ENCODE measurements at places on chromosomes 5 and 9.

- DNase-seq, result no peak
Measured at GRCh38 chr5:41143131-41143901, 70.0 kb downstream of the C6 start.

- DNase-seq, result no peak
Measured at GRCh38 chr9:99335280-99335679, 113.2 kb downstream of the SEC61B start.

DNA sequence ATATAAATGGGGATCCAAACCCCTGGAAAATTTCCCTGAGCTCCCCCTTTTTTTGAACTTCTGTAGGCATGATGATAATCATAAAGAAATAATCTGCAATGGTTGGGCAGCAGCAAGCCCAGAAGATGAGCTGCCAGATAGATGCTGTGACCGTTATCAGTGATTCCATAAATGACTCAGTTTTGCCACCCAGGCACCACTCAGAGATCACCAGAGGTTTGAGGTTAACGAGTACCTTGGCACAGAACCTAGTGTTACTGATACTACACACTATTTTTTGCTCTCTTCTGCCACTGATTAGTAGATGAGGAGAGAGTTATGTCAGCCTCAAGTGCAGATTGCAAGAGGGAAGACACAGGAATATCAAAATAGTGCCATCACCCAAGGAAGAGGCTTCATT, 199.3 kb upstream of the PTGER4 start:
- DNase-seq, result no peak

DNA sequence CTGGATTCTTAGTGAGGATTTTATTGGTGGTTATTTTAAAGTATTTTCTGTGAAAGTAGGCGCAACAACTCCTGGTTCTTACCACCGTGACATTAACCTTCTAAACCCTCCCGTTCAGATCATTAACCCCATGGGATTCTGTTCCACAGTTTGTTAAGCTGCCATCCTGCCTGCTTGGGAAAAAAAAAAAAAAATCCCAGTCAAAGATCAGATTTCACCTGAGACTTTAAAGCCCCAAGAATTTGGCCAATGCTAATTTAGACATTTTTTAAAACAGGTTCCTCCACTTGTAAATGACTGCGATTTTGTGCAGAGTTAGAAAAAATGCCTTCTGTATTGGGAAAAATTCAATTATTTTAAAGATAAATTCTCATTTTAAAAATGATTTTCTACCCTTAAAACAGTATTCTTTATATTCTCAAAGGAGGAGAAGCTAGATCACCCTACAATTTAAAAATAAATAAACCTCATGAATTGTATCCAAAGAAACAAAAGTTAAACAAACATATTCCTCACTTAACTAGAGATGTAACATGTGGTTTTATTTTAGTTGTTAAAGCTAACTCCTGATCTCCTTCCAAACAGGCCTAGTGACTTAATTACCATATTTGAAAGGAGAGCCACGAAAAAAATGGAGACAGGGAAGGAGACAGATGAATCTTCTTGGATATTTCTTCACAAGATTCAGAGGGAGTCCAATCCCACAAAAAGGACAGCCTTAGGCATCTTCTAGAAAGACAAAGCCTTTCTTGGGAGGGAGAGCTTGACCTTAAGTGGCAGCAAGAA, 93.1 kb upstream of the IFNK start:
- no peak for DNase-seq

GRCh38 chr9:4519604-4520003, 29.3 kb downstream of the SLC1A1 start:
- DNase-seq, result no peak

GRCh38 chr5:146467760-146468159, 20.6 kb downstream of the TCERG1 start:
- DNase-seq, result no peak

DNA sequence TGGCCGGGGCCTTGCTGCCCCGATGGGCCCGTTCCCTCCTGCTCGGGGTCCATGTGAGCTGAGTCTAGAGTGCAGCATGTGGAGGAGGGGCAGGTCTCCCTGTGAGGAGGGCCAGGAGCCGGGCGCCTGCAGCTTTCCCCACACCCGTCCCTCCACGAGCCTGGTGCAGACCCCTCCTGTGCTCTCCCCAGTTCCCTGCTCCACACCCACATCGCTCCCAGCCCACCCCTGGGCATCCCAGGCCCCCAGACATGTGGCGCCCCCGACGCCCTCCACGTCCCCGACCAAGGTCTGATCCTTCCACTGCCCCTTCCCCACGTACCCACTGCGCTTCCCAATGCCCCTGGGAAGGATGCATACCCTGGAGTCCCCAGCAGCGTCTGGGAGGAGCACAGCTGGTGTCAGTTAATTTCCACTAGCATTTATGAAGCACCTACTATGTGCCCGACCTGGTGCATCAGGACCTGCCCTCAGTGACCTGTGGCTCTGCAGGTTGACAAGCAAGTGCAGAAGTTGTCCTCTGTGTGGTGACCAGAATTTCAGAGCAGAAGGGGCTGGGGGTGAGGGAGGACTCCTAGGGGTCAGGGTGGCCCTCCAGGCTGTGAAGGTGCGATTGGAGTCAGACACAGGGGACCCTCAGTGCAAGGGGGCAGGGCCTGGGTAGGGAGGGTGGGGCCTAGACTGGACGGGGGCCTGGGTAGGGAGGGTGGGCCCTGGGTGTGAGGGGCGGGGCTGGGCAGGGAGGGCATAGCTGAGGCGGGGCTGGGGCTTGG, 10.8 kb upstream of the SLC6A18 start:
- DNase-seq, result no peak

GRCh38 chr5:69049151-69049550, 44.7 kb upstream of the SLC30A5 start:
- DNase-seq, result no peak

GRCh38 chr5:137581776-137582175, 82.7 kb upstream of the SPOCK1 start:
- no peak for DNase-seq

DNA sequence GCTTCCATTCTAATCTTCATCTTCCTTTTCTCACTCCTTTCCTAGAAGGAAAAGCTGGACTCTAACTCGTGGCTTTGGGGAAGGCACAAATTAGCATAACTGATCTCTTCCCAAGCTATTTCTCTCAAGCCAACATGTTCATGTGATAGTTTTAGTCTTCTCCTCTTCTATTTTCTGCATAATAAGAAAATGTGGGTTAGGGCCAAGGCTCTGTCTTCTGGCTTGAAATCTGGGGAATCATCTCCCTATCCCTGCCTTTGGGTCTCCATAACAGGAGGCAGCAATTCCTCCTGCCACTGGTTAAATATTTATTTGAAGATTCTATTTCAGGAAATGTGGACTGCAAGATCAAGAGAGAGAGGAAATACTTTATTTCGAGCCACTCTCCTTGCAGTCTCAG, 1669.6 kb downstream of the MAT2B start:
- no peak for DNase-seq

DNA sequence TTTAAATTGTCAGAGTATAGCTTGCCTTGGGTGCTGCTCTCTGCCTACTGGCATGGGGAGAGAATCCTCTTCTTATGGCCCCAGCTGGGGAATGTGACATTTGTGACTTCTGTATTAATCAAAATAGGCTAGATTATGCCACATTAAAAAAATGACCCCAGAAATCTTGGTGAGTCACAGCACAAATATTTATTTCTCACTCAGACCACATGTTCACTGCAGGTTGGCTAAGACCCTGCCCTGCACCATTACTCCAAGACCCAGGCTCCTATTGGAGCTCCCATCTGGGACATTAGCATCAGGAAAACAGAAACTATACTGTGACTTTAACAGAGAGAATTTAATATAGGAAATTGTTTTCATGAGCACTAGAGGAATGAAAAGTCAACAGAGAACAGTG, 16.6 kb upstream of the WHRN start:
- DNase-seq, result no peak

DNA sequence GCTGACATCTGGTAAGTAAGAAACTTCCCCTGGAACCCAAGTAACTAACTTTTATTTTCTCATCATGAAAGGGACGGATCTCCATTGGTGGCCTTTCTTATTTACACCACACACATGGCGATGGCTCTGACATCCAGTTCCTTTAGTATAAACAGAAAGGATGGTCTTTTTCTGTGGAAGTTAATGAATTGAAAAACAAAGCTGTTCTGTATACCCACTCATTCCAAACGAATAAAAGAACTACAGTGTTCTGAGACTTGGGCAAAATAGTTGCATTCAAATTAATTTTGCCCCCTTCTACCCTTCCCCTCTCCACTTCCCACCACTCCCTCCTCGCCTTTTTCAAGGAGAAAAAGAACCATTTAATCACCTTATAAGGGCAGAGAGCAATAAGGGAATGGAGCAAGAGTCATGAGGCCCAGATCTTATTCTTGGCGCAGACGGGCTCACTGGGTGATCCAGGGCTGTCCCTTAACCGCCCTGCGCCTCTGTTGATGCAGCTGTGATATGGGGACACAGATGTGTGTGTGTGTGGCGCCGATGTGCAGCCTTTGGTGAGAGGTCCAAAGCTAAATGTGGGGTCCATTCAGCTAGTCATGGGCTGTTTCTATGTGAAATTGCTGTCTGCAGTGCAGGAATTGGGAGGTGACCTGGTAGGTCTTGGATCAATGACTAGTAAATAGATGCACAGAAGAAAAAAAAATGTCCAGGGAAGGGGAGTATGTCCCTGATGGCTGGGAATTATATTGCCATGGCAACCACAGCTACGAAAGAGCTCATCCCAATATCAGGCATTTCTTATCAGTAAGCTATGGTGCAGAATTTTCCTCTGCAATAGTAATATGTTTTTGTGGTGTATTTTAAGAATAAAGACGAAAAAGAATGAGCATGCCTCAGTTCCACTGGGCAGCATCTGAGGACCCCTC, 141.5 kb upstream of the ERCC6L2 start:
- DNase-seq, result no peak

DNA sequence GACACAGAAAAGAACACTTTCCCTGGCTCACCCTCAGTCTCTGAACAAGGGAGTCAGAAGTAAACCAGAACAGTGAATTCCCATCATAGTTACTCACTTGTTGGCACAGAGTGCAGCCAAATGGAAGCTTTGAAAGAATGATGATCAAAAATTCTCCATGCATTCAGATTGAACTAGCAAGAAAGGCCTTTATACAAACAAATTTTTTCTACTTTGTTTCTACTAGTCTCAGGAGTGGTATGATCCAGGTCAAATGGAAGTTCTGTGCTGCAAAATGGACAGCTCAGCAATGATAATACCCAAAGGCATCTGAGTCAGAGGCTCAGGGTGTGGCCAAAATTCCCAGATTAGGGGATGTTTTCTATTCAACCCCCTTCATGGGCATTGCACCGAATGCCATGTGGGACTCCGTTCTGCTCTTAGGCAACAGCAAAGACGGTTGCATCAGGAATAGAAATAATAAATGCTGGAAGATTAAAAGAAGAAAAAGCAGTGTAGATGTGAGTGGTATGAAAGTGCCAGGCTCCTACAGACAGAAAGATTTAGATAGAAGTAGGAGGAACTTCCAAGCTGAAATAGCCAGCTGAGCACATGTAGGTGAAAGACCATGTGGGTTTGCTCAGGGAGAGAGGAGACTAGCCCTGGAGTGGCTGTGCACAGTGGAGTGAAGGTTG, 24.0 kb upstream of the ASPN start:
- DNase-seq, result no peak

DNA sequence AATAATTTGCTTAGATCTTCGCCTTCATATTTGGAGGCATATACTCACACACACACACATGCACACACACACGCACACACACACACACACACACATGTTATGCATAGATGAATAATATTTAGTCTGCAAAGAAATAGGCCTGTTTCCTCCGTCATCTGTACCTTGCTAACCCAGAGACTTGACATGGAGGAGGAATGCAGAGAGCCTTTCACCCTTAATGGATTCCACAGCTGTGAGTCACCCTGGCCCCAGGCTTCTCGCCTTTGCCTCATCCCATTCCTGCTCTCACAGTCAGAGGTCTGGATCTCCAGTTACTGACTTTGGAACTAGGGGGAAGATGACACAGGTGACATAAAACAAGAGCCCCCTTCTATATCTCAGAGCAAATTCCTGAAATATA, 29.7 kb downstream of the ZNF462 start:
- DNase-seq, result no peak

DNA sequence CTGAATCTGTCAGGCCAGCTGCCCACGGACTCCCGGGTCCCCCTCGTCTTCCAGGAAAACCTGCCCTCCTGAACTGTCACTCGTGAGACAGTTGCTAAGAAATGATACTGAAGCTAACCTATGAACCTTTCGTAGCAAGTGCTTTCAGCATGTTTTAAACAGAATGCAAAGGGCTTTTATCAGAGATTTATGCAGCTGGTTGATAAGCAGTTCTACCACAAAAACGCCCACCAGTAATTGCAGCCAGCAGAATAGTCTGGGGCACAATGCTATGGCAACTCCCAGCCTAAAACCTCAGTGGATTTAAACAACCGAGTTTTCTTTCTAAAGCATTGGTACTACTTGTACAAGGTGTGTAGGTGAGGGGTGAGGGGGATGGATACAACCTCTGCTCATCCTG, 97.5 kb downstream of the IRX2 start:
- DNase-seq, result no peak

DNA sequence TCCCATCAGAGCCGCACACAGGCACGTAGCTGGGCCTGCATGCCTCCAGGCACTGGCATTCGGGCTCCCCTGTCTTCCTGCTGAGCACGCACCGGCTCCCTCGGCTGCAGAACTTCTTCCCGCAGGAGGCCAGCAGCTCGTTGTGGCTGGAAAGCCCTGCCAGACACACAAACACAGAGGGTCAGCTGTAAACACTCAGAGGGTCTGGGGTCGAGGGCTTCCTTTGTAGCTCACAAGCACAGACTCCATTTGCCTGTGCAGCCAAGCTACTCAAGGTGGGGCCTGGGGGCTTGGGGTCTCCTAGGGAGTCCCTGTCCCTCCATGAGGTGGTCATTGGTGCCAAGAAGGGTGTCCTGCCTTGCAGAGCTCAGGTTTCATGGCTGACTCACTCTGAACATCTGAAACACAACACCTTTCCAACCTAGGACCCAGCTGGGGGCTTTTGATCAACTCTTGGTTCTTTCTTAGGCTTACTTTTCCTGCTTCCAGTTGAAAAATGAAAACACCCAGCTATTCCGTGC, 211.4 kb downstream of the FSTL4 start:
- no peak for DNase-seq

DNA sequence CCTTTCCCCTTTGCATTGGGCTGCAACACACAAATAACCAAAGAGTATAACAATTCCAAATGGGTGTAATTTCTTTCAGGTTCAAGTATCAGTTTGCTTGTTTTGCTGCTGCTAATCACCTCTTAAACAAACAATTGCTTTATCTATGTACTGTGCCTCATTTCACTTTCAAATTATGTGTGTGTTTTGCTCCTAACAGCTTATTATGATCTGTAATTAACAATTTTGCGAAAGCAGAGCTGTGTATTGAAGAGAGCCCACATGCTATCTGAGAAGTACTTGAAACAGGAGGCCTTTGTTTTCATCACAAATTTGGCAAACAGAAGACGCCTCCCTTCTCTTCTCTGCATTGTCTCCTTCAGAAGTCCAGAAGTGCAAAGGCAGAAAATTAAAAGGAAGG, 312.0 kb downstream of the TLE1 start:
- no peak for DNase-seq

- peak; percentile 69 for DNase-seq
Measured at GRCh38 chr9:20621471-20622329, 599 bp downstream of the MLLT3 start.

GRCh38 chr5:14331386-14331781, 188.2 kb downstream of the TRIO start:
- no peak for DNase-seq

GRCh38 chr5:130045334-130045733, 141.1 kb downstream of the CHSY3 start:
- DNase-seq, result no peak

- DNase-seq, result no peak
Measured at GRCh38 chr9:127863191-127863621, 8.7 kb upstream of the ENG start.
